ENCODE measurements at places on chromosomes 4 and X.

DNA sequence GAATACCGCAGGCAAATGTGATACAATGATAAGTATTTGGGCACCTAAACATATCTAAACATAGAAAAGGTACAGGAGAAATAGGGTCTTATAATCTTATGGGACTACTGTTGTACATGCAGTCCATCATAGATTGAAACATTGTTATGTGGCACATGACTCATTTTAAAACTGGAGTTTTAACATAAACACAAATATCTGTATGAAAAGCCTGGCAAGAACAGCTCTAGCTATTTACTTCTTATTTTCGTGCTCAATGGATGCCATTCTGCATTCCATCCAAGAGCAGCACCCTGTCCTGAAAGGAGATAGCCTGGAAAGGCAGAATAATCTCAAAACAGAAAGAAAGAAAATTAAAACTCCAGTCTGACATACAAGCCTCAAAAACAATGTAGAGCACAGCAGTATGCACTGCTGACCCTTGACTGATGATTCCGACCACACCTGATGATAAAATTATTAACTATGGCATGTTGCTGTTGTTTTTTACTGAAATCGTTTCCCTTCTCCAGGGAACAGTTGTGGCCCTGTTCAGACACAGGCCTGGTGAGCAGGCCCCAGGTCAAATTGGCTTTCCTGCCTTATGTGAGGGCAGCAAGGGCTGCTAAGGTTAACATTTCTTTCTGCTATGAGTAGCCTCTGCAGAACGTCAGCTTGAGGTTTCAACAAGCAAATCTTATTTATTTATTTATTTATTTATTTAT lies 152.7 kb downstream of the APBB2 start:
- no peak for DNase-seq

DNA sequence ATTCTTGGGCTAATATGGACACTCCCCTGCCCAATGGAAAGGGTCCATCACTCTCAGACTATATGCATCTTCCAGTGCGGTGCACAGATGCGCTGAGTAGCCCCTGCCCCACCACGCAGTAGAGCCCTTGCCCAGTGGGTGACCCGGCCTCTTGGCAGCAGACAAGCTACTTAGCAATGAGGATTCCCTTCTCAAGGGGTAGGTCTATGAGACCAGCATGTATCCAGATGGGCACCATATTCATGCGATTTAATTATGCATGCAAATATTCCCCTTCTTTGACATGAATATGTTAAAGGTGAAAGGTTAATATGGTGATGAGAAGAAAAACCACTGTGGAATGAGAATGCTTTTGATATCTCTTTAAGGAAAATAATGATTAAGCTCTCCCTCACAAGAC lies 77.7 kb downstream of the ZNF827 start:
- no peak for DNase-seq

DNA sequence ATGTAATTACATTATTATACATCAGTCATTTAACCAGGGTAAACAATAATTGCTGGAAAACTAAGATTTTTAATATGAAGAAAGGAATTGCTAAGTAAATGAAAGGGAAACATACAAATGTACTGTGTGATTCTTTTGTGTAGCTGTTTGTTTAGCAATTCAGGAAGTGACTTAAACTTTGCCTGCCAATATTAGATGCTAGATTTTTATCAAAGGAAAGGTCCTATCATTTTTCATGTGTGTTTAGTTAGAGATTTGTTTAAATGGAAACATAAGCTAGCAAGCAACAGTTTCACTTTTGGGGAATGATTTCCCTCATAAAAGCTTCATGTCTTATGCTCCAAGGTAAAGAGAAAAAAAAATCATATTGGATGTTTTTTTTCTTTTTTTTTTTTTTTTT lies 95.1 kb upstream of the LIMCH1 start:
- no peak for DNase-seq

DNA sequence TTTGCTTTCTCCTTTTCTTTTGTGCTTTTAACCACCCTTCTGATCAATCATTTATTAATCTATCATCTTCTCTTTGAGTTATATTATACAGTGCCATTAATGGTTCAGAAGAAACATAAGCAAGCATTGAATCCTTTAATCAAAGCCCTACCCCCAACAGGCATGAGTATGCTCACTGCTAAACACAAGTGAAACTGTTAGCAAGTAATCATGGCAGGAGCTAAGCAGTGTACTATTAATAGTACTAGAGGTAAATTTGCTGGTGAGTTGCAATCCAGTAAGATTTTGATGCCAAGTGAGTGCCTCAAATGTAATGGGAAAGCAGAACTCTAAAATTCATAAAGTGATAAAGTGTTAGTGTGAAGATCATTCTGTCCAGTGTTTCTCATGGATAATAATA lies 57.2 kb downstream of the FNIP2 start:
- no peak for DNase-seq

DNA sequence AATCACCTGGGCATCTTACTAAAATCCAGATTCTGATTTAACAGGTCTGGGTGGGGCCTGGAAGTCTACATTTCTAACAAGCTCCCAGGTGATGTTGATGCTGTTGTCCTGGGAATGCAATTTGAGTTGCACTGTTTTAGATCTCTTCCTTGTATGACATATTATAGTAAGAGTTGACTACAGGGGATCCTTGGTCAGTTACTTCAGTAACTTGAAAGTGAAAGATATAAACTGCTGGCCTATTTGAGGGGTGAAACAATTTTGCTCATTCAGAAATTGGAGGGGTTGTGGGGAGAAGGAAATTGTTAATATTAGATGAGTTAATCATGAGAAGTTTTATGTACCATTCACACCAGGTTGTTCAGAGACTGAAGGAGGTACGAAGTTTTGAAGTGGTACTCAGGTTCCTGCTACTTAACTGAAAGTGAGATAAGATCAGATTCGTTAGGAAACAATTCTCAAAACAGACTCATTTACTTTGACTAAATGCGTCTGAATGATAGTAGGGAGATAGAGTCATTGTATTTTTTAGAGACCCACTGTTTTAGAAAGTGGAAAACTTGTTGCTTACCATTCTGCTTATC lies 12.5 kb downstream of the SH2D1A start:
- DNase-seq, result no peak

DNA sequence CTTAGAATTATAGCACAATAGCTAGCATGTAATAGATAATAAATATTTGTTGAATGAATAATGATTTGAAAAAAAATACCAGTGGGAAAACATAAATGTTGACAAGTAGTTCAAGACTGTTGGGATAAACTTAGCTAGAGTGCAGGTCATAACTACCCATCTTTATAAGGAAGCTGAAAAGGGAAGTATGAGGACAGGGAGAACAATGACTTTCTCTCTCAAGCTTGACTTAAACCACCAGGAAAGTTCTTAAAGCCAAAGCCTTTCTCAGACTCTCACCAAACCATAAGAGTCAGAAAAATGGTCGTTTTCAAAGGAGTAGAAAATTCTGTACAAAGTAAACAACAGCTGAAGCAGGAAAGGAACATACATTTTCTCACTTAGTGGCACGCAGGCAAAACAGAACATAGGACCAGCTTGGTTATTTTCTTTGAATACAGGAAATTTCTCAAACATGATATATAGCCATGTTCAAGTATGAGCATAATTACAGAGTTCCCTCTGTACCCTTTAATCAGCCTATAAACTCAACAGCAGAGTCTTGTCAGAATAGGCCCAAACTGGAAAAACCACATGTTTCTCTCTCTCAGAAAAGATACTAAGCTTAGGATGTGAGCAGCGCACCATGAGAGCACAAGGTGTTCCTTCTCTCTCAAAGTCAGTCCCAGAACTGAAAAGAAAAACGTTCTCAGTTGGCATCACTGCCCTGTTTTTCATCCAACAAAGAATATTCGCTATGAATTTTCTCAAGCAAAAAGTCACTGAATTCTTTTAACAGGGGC lies 28.7 kb downstream of the MAPK10 start:
- no peak for DNase-seq

DNA sequence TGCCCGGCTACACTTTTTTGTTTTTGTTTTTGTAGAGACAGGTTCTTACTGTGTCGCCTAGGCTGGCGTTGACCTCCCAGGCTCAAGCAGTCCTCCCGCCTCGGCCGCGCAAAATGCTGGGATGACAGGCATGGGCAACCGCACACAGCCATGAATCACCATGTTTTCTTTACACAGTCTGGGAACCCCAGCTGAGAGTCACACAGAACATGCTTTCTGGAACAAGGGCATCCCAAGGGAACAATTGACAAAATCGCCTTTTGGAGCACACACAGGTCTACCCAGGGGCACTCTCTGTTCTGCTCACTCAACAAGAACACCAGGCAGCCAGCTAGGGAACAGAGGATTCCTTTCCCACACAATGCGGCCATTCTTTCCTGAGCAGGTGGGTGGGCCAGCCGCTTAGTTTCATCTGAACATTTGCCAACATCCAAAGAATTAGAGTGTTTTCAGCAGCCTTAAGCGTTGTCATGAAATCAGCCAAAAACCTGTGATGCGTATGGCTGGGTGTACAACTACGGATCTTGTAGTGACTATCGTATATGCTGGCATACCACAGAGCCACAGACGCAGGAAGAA lies 15.7 kb downstream of the PRKX start:
- DNase-seq, result no peak

- no peak for DNase-seq
Observed at GRCh38 chr4:51851090-51851936, 8.4 kb downstream of the DCUN1D4 start.

GRCh38 chrX:45200741-45201234 lies at the start of gene DIPK2B:
Gene DIPK2B, minus strand, starts transcription at chrX:45200876. Its CDS starts 50 bp downstream, at chrX:45200826.
- DNase-seq, result no peak

DNA sequence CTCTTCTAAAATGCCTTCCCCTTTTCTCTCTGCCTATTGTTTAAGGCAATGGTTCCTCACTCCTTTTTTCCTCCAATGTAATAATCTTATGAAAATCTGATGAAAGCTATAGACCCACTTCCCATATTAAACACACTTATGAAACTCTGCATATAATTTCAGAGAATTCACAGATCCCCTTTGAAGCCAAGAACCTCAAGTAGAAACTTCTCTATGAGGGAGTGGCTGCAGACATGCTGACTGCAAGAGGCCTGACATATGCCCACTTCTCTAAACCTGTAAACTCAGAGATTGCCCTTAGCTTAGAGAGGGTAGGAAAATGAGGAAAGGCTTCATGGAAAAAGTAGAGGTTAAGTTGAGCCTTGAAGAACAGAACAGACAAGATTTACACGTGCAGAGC lies 37.6 kb downstream of the TAB3 start:
- no peak for DNase-seq

DNA sequence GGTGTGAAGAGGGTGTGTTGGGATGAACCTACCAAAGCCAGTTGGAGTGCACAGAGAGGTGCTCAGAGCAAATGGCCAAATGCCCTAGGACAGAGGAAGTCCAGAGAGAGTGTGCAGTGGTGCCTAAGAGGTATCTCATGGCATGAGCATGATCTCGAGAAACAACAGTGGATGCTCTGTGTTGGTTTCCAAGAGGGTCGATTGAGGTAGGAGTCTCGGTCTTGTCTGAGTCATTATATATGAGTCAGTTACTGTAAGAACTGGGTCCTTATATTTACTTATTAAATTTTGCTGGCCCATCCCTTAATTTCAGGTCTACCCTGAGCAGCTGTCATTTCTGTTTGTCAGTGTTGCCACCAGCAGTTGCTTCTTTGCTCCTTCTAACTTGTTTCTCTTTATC lies 86.6 kb upstream of the TMEM150C start:
- DNase-seq, result no peak

DNA sequence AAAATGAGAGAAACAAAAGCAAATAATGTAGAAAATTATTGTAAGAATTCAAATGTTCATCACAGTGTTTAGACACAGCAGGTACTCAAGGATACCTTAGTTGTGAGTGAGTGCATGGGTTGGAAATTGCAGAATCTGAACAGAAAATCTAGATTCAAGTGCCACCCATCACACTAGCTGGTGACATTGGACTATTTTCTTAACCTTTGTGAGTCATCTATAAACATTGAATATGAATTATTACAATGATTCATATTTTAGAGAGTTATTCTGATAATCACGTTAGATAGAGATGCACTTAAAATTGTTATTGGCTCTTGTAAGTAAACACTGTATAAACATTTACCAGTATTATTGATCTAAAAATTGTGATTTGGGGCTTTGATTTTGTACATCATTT lies 1113.1 kb downstream of the STIM2 start:
- no peak for DNase-seq

GRCh38 chr4:144732584-144733428 lies 86.8 kb downstream of the HHIP start:
- no peak for DNase-seq

DNA sequence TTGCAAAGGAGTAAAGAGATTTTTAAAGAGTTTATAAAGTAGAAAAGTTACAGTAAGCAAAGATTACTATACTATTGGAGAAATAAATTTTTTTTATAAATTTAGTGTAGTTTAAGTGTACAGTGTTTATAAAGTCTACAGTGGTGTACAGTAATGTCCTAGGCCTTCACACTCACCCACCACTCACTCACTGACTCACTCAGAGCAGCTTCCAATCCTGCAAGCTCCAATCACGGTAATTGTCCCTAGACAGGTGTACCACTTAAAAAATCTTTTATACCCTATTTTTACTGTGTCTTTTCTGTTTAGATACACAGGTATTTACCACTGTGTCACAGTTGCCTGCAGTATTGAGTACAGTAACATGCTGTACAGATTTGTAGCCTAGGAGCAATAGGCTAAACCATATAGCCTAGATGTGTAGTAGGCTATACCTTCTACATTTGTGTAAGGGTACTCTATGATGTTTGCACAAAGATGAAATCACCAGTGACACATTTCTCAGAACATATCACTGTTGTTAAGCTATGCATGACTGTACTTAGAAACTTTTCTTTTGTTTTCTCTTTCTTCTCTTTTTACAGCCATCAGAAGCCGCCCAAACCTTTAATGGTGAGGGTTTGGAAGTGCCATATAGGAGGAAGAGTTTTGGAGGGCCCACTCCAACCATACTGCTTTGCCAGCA lies 11.8 kb upstream of the SH3RF1 start:
- no peak for DNase-seq

DNA sequence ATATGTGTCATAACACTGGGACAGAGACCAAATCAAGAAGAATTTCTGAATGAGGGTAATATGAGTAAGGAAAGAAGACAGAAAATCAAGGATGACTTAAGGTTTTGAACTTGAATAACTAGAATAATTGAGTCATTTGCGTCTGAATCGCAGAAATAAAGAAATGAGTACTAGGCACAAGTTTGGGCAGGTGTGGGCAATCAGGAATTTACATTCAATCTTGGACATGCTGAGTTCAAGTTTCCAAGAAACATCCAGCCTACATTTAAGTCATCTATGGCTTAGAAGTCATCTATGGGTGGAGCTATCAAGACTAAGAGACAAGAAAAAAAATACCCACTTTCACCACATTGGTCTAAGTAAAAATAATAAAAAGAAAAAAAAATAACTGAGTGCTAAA lies 30.4 kb upstream of the WDR44 start:
- no peak for DNase-seq

Data from stimulated activated CD4-positive, alpha-beta T cell treated with anti-CD3 and anti-CD28 coated beads, Interleukin-12 subunit alpha, Interleukin-12 subunit beta, amount 100 ng/mL, for 48 hours (primary cell).